ENCODE measurements at places on chromosomes 2 and 18.

- H3K4me1 ChIP-seq, result no peaks in the 10 kb centered on the region
- DNase-seq, result no peak
These were observed 91.5 kb downstream of the EIPR1 start for GRCh38 chr2:3285901-3286645.

DNA sequence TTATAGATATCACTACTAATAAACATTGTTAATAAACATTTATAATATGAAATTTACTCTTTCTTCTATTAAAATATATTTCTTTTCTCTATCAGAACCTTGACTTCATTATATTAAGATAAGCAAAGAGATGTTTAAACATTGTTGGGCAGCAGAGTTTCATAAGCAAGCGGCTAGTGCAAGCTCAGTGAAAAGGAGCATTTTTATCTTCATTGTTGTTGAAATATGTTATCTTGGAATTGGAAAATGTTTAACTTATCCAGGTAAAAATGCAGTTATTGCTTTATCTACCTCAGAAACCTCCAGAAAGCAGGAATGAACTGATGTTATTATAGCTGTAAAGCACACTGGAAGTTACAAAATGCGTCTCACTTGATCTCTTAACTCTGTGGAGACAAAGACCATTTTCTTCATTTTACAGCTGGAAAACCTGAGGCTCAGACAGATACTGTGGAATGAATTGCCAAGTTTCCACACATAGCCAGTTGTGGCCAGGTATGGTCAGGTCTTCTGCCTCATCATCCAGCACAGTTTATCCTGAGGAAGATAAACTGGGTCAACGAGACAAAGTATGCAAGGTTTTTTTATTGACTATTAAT lies 934.6 kb upstream of the FAM98A start:
- H3K36me3 ChIP-seq, result no peaks in the 10 kb centered on the region
- H3K27ac ChIP-seq, result no peak overlapping the region
- no peak overlapping the region for H3K4me3 ChIP-seq
- H3K4me1 ChIP-seq, result peaks cover 18% of the 10 kb centered on the region
- no peak for DNase-seq

- no peaks in the 10 kb centered on the region for H3K4me1 ChIP-seq
- DNase-seq, result no peak
- H3K4me3 ChIP-seq, result no peak overlapping the region
- H3K36me3 ChIP-seq, result no peaks in the 10 kb centered on the region
- H3K27ac ChIP-seq, result no peak overlapping the region
These were observed 141.5 kb downstream of the ZNF516 start for GRCh38 chr18:76353500-76353899.

- no peaks in the 10 kb centered on the region for H3K27me3 ChIP-seq
- H3K4me1 ChIP-seq, result no peaks in the 10 kb centered on the region
- no peaks in the 10 kb centered on the region for H3K36me3 ChIP-seq
- no peak overlapping the region for H3K4me3 ChIP-seq
- no peak overlapping the region for H3K27ac ChIP-seq
These were observed 318.0 kb downstream of the ZEB2 start for GRCh38 chr2:144201868-144202468.

Data from neural progenitor cell (in vitro differentiated cells).